ENCODE measurements at places on chromosomes 5 and 9.

GRCh38 chr5:157362982-157363381 is 97.0 kb upstream of the NIPAL4 start:
- DNase-seq = no peak

DNA sequence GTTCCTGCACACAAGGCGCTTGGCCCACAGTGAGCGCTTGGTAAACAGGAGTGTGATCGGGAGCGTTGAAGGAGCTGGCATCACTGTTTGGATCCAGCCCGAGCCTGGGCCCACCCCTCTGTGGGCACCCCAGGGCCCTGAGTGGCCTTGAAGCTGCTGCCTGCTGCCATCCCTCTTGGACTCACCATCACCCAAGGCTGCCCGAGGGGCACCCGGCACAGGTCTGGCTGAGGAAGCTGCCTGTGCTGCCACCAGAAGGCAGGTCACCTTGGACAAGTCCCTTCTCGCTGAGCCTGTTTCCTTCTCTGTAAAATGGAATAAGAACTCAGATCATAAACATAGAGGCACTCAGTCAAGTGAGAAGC is 53.6 kb downstream of the LRSAM1 start:
- no peak for DNase-seq

- DNase-seq = no peak
Measured at GRCh38 chr9:136254381-136255165, 9.0 kb upstream of the QSOX2 start.

DNA sequence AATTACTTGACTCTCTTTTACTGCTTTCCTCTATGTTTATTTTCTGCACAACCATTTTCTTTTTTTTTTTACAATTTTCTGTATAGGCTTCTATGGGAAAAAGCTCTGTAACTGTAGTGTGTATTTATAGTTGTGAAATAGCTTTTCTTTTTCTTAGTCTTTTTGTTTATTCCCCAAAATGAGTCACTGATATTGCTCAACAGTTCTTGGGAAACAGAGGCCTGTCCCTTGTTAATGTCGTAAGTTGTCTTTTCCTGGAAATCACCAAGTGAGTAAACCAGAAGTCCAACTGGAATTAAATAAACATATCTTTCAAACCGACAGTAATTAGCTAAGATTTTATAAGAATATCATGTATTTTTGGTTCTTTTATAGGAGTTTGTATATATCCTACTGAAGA is 325.1 kb upstream of the PRR16 start:
- DNase-seq = no peak

GRCh38 chr9:129677456-129677855 is 12.0 kb downstream of the PRRX2 start:
- DNase-seq = no peak

DNA sequence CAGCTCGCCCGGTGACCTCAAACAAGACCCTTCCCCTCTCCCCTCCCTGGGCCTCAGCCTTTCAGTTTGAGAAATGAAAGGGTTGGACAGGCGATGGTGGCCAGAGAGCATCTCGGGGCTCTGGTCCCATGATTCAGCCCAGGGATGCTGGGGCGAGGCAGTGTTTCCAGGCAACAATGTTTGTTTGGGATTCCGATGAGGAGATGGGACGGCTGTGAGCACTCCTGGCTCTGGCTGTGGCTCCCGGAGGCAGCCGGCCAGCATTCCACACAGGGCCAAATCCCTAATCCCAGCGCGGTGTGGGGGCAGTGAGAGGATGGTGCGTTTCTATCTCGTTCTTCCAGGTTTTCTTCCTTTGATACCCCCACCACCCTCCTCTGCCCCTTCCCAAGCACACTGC is 66.0 kb downstream of the HMCN2 start:
- no peak for DNase-seq
